ENCODE measurements at places on chromosomes 16 and 17.
A peak's percentile ranks its signal among the peaks of the same experiment; 100 is the strongest.

DNA sequence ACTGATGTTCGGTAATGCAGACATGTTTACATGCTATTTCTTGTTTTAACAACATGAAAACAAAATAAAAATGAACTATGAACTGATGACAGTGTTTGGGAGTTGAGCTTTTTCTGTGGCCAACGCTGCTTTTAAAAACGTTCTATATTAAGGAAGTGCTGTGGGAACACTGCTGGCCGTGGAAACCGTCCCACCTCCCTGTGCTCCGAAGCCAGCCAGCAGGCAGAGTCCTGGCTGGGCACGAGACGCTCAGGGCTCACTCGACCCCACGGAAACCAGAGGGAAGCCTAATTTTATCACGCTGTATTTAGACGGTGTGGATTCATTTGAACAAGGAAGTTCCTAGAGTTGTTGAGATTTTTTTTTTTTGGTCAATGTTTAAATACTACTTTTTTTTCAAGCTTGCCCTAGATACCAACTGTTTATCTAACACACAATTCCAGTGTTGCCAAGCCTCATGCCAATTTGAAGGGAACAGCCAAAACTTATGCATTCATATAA lies 25.8 kb downstream of the ADCY9 start:
- DNase-seq: no peak

GRCh38 chr17:9473711-9474110 lies 101.9 kb downstream of the STX8 start:
- DNase-seq: no peak

DNA sequence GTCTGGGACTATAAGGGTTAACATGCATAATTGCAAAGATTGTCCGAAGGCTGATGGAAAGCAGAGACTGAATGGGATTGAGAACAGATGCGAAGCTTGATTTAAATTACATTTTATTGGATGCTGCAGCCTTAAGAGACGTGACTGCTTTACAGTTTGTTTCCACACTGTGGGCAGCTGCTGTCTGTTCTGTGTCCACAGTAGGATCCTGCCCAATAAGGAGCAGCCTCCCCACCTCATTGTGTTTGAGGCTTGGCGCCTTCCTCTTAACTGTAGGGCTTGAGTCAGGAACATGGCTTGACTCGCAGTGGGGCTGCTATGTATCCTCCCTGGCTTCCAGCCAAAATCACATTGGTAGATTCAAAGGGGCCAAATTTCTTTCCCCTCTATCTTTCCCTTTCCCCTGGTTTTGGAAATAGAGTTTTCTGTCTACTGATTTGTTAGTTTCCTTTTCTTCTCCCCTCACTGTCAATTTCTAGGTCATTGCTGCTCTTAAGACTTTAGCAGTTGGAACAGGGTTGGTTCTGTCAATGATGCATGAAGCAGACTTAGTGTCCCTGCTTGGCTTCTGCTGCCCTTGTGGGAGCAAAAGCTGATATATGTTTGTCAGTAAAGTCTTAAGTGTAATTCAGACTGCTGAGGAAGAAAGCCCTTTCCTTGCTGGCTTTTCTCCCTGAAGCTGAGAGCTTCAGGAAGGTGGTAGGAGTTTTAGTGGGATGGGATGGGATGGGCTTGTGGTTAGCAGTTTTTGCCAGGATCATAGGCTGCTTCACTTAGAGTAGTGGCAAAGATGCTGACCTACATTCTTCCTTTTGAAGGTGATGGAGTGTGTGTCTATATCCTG lies 5.0 kb upstream of the RARA start:
- DNase-seq: no peak

GRCh38 chr16:68707340-68708152 lies 29.5 kb upstream of the CDH1 start:
- DNase-seq: peak; percentile 31

DNA sequence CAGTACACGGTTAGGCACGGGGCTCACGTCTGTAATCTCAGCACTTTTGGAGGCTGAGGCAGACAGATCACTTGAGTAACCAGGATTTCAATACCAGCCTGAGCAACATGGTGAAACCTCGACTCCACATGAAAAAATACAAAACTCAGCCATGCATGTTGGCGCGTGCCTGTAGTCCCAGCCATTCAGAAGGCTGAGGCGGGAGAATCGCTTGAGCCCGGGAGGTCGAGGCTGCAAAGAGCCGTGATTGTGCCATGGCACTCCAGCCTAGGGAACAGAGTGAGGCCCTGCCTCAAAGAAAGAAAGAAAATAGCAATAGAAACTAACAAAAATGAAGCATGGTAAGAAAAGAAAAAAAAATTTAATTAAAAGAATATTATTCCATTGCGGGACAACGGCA lies 128.0 kb upstream of the CHMP6 start:
- no peak for DNase-seq

- DNase-seq: peak; percentile 22
Observed at GRCh38 chr17:3762922-3763776, 37.8 kb downstream of the ITGAE start.

GRCh38 chr16:80287674-80288073 lies 253.1 kb upstream of the DYNLRB2 start:
- no peak for DNase-seq

GRCh38 chr17:81522491-81523401 lies 5.4 kb upstream of the FSCN2 start:
- peak; percentile 57 for DNase-seq

DNA sequence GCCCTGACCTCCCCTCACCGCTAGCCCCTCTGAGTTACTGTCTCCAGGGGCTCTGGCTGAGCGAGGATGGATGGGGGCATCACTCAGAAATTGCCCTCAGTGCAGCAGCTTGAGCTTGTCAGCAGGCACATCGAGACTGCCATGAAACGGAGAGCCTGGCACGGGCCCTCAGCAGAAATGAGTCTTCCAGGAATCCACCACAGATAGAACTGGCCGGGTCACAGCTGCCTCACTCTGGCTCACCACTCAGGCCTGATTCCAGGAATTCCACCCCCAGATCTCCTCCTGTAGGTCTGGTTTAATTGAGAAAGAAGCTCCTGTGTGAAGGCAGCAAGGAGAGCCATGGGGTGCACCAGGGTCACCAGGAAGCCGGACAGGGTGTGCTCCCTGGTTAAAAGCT lies 85.5 kb downstream of the GSG1L start:
- no peak for DNase-seq

DNA sequence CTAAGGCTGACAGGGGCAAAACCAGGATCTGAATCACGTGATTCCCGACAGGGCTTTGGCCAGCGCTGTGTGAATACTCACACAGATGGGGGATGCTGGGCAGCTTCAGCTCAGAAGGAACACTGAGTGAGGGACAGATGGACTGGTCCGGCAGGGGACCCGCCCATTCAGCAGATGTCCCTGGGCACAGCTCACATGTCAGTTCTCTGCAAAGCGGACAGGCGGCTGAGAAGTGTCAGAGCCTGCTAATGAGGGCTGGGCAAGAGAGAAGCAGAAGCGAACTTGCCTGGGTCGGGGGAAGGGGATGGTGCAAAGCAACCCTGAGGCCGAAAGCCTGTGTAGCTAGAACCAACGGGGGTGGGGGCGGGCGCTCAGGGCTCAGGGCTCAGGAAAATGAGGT lies 11.9 kb upstream of the GLIS2 start:
- DNase-seq: no peak

- DNase-seq: no peak
Observed at GRCh38 chr17:16953347-16953746, 18.6 kb downstream of the TNFRSF13B start.

DNA sequence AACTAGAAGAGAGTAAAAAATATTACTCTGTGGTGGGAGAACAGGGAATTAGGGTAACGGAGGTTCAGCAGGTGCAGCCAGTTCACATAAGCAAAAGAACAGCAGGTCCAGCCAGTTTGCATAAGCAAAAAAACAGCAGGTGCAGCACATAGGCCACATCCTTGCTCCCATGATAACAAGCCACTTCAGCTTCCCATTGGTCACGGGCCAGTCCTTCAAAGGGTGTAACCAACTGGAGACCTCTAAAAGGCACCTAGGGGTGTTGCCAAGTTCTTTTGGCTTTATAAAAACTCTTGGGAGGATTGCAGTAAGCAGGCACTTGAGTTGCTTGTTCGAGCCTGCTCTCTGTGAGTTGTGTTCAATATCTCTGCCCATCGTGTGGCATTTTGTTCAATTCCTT lies 488.1 kb downstream of the XYLT1 start:
- DNase-seq: no peak

DNA sequence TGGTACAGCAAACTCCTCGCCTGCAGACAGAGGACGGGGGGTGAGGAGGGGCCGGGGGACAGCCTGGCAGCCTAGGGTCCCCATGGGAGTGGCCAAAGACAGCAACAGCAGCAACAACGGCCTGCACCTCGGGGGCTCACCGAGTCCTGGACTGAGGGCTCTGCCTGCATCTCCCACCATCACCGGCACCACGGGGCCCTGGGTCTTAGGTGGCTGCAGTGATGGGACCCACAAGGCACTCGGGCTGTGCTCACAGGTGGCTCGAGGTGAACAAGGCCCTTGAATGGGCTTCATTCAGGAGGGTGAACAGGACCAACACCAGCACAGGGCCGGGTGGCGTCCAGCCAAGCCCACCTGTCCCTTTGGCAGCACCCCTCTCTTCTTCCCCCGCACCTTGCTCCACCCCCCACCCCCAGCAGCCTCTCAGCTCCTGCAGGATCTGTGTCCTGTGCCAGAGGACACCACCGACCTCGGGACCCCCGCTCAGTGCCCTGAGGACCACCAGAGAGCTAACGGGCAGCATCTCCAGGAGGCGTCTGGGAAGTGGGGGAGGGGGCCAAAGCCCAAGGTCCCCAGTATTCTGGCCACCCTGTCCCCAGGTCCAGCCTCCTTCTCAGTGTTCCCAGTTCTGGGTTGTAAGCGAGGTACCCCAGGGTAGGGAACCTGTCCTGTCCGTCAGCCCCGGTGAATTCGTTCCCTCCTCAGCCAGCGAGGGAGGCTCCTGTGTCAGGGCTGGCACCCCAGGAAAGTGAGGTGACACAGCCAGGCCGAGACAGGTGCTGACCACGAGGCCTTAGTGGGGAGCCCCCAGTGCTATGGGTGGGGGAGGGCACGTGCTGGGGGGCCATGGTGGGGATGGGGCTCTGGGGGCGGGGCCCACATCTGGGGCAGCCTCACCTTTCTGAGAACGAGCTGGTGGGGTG lies 94.3 kb downstream of the TBC1D16 start:
- DNase-seq: no peak

GRCh38 chr17:35021520-35022380 lies 41.4 kb downstream of the LIG3 start:
- DNase-seq: no peak

- DNase-seq: peak; percentile 78
Observed at GRCh38 chr17:29005936-29006511, at the start of gene SEZ6. Gene SEZ6, minus strand, starts transcription at chr17:29006033. Its CDS starts 164 bp downstream, at chr17:29005869.

- DNase-seq: no peak
Observed at GRCh38 chr17:76702076-76702475, 8.7 kb downstream of the MXRA7 start.

DNA sequence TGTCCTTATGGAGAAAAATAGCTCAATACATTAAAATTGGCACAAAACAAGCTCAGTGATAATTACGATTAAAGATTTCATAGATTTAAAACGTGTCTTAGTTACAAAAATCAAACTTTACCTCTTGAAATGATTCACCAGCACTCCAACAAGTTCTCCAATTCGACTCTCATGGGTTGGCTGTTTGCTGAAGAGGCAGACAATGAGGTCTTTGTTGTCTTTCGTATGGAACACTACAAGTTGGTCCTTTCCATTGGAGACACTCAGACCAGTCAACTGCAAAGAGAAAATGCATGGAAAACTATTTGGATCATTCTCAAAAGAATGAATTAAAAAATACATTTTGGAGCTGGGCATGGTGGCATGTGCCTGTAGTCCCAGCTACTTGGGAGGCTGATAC lies 118.2 kb downstream of the CDK5R1 start:
- no peak for DNase-seq

DNA sequence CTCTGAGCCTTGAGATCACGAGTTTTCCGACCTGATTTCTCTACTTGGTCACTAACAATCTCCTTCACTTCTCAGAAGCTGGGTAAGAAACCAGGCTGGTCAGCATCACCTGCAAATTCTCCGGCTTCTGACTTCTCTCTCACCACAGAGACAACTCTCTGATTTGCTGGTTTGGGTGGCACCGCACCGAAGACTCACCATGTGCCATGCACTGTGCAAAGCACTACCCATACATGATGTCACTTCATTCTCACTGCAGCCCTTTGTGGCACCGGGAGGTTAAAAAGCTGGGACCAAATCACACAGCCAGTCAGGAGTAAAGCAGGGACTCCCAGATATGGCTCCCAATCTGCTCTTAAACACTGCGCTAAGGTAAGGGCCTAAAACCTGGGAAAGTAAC lies 647 bp downstream of the VAC14 start:
- no peak for DNase-seq

DNA sequence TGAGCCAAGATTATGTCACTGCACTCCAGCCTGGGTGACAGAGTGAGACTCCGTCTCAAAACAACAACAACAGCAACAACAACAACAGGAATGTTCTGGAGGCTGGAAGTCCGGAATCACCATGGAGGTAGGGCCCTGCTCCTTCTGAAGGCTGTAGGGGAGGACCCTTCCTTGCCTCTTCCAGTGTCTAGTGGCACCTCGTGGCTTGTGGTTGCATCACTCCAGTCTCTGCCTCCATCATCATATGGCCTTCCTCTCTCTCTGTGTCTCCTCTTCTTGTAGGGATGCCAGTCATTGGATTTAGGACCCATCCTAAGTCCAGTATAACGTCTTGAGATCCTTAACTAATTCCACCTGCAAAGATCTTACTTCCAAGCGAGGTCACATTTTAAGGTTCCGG lies 14.0 kb downstream of the NAGPA start:
- no peak for DNase-seq

DNA sequence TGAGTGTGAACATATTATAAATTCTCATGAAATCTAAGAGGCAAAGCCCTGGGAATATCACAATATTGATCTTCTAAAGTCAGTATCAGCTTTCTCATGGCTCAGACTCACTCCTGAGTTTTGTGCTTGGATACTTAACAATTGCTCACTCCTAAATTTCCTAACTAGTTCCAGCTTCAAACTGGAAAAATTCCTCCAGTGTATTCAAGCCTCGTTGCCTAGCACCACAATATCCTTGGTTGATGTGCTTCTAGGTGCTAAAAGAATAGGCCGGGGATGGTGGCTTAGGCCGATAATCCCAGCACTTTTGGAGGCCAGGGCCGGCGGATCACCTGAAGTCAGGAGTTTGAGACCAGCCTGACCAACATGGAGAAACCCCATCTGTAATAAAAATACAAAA lies 62.5 kb downstream of the XYLT1 start:
- no peak for DNase-seq

- DNase-seq: peak; percentile 83
Observed at GRCh38 chr17:44794851-44795413, 35.2 kb downstream of the GJC1 start.

DNA sequence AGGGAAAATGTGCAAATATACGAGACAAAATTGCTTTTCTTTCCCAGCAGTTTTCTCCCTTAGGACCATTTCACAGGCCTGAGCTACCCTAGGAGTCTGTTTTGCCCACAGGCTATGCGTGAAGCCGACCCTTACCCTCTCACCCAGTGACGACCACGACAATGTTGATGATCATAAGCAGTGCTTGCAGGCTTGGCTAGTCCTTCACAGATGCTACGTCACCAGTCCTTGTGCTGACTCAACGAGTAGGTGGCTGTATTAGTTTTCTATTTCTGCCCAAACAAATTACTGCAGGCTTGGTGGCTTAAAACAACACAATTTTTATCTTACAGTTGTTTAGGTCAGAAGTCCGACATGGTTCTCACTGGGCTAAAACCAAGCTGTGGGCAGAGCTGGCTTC lies 574.6 kb upstream of the HSBP1 start:
- DNase-seq: no peak
